ENCODE measurements at places on chromosomes 4 and X. TPM values are rescaled to one million over a fixed set of nuclear protein-coding genes. Genes with fewer than 3 reads are reported as not detected.

DNA sequence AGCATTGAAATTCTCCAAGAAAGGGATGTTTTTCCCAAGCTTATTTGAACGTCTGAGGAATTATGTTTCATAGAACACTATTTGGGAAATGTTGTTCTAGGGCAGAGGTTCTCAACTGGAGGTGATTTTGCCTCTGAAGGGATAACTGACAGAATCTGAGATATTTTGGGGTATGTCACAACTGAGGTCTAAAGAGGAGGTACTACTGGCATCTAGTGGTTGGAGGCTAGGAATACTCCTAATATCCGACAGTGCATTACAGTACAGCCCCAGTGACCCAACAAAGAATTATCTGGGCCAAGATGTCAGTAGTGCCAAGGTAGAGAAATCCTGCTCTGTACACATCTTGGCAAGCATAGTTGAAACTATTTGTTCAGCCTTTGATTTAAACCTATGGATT lies 6.4 kb downstream of the HSPA4L start:
- DNase-seq: peak; percentile 14

DNA sequence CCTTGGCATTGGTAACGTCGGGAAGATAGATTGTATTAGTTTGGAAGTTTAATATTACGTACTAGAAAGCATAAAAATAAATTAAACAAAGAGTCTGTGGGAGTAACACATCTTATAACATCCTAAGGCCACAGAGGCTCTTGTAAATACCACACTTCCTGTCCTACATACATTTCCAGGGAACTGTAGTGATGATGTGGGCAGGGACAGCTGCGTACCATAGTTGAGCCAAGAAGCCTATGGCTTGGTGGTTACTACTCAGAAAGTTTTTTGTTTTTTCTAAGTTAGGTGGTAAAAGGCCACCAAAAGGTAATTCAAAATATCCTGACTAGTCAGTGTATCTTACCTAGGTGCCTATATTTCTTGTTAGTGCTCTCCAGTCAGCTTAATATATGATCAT lies 4.6 kb upstream of the ANKRD50 start:
- DNase-seq: no peak

DNA sequence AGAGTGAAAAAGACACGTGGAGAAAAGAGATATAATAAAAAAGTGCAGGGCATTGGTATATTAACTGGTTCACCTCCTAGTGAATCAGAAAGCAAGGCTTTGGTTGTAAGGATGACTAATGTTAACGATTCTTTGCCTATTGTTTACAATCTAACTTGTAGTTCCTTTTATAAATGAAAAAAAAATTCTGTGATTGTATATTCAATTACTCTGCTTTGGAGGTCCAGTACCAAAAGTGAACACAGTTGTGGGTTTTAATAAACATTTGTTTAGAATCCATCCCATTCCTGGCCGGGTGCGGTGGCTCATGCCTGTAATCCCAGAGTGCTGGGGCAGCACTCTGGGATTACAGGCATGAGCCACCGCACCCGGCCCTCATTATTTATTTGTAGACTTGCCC lies 36.9 kb upstream of the PRSS12 start:
- no peak for DNase-seq

DNA sequence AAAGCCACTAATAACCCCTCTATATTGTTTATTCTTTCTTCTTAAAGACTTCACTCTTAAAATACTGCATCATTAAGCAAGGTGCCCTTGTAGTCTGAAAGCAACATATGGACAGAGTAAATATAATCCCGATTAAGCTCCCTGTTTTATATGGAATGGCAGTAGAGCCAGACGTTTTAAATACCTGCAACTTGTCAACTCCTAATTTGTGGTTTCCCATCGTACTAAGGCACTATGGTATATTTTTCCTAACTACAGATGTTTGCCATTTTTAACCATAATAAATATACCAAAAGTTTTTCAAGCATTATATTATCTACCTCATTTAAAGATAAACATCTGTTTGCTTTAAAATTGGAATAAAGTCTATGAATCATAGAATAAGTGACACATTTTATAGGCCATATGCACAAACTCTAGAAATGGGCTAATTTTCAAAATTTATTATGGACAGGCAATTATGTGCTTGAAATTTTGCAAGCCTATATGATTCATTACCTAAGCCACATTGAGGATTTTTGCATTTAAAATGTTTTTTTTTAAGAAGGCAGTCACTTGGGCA lies 194.6 kb downstream of the FRMPD4 start:
- DNase-seq: no peak

- DNase-seq: no peak
These were observed 669.6 kb upstream of the PCDH10 start for GRCh38 chr4:132479543-132479942.

DNA sequence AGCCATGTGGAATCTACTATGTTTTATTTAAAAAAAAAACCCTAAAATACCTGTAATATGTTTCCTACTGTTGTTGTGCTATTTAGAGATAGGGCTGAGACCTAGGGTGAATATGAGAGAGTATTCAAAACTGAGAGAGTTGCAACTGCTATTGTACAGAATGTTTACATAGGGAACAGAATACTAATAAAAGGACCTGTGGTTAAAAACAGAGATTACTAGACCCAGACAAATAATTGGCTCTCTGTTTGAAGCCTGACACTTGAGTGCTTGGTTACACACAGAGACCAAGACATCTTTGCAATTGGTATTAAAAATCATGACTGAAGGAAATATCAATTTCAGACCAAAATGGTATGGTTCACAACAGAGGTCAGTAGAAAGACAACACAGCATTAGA lies 278.9 kb upstream of the GIMD1 start:
- DNase-seq: no peak

DNA sequence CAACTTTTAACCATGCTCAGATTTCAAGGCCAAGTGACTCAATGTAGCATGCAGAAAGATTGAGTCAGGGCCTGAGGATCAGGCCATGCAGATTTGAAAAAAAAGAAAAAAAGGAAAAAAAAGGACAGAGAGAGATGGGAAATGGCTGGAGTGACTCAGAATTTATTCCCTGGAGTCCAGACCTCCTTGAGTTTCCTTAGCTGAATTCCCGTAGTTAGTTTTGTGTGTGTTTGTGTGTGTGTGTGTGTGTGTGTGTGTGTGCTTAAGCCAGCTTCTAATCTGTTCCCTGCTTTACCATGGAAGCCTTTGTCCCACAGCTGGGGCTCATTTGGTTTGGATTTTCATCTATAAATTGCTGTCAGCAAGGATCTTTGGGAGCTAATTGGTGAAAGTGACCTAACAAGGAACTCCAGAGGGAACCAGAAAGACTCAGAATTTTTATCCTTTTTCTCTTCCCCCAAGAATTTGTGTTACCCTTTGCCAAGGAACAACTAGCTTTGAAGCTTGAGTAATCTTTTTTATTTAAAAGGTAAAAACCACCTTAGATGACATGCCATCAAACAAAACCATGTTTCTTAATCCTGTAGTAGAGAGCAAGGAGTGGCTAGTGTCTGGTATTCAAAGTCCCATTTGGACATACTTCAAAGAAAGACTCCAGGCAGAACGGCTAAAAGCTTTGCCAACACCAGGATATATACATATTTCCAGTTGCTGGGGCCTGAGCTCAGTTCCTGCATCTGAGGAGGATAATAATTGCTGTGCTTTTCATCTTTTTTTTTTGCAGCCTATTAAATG lies 109.0 kb upstream of the DDIT4L start:
- DNase-seq: peak; percentile 55

- no peak for DNase-seq
These were observed 396.4 kb upstream of the TRAM1L1 start for GRCh38 chr4:117481742-117482141.

- no peak for DNase-seq
These were observed 836 bp downstream of the GPM6A start for GRCh38 chr4:175811228-175811627.

Gene YIPF7
- not detected for total RNA-seq

DNA sequence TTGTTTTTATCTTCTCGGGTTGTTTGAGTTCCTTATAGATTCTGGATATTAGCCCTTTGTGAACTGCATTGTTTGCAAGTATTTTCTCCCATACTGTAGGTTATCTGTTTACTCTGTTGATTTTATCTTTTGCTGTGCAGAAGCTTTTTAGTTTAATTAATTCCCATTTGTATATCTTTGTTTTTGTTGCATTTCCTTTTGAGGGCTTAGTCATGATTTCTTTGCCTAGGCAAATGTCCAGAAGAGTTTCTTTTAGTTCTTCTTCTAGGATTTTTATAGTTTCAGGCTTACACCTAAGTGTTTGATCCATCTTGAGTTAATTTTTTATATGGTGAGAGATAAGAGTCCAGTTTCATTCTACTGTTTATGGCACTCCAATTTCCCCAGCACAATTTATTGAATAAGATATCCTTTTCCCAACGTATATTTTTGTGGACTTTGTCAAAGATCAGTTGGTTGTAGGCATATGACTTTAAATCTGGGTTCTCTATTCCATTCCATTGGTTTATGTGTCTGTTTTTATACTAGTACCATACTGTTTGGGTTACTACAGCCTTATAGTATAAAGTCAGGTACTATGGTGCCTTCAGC lies 54.3 kb downstream of the EGF start:
- DNase-seq: no peak

DNA sequence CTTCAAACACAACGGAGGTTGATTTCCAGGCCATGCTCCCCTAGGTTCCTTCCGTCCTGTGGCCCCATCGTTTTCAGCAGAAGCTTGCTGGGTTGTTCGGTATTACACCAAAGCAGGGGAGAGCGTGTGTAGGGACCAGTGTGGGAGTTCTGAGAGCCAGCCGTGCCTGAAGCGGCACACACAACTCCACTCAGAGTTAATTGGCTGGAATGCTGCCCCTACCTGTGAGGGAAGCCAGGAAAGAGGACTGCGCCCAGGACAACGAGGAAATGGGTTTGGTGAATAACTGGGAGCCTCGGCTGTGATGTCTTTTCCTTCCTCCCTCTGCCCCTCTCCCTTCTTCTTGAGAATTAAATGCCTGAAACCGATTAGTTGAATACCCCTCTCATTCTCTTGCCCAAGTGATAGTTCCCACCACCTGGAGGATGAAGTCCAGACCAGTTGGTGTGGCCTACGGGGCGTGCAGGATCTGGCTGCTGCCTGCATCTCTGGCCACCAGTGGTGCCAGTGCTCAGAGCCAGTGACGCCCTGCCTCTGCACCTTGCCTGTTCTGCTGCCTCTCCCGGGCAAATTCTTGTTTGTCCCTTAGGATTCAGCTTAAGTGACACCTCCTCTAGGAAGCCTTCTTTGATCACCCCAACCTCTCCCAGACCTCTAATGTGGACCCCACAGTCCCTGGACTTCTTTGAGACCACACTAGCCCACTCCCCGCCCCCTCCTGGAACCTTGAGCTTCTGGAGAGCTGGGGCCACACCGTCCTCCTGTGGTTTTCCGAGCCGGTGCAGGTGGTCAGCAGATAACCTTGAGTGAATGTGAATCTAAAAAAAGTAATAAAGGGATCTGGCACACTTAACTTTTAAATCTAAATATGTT lies 33.6 kb downstream of the TBC1D14 start:
- peak; percentile 41 for DNase-seq

Gene EFHC2
- 3.2 TPM for total RNA-seq

DNA sequence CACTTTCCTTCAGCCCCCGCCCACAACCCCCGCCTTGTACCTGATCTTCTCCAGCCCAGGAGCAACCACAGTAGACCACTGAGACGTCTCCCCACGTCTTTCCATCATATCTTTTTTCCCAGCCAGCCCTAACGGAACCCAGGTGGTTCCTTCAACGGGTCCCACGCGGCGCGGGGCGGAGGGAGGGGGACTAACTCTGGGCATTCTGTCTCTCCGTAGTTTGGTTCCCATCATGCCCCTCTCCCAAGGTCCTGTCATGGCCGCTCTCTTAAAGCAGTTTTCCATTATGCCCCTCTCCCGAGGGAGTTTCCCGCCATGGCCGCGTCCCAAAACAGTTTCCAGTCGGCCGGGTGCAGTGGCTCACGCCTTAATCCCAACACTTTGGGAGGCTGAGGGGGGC lies 21.5 kb upstream of the TBL1X start:
- no peak for DNase-seq

GRCh38 chr4:77125961-77126360 lies 31.0 kb upstream of the CCNG2 start:
- no peak for DNase-seq

Gene SHISA3
- 0.09 TPM for total RNA-seq

- no peak for DNase-seq
These were observed 2.1 kb upstream of the MTNR1A start for GRCh38 chr4:186557486-186557885.

Gene HTRA3
- 2.3 TPM for total RNA-seq

Gene NSUN7
- 37.4 TPM for total RNA-seq

DNA sequence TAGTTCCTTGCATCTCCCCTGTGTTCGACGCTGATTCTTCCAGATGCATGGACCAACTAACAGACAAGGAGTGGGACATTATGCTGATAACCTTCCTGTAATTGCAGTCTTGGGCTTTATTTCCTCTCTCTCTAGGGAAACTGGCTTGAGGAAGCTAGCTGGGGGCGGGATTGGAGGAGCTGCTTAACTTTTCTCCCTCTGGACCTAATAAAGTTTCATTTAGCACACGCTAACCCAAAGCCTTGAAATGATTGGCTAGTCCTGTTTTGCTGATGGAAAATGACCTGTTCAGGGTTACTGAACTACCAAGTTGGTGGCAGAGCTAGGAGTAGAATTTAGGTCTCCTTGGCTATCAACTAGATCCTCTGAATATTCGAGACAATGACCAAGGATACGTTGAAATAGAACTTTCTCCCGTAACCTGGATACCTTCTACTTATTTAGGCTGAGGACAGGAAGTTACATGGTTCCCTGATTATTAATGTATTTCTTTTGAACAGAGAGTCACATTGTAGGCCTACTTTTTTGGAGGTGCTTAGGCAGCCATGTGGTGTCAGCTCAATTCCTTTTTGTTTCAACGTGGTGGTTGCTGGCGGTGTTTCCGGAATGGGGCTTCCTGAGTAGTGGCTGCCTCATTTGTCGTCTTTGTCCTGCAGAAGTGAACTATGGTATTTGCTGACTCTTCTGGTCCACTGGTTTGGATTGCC lies 2.0 kb downstream of the PGK1 start:
- no peak for DNase-seq

DNA sequence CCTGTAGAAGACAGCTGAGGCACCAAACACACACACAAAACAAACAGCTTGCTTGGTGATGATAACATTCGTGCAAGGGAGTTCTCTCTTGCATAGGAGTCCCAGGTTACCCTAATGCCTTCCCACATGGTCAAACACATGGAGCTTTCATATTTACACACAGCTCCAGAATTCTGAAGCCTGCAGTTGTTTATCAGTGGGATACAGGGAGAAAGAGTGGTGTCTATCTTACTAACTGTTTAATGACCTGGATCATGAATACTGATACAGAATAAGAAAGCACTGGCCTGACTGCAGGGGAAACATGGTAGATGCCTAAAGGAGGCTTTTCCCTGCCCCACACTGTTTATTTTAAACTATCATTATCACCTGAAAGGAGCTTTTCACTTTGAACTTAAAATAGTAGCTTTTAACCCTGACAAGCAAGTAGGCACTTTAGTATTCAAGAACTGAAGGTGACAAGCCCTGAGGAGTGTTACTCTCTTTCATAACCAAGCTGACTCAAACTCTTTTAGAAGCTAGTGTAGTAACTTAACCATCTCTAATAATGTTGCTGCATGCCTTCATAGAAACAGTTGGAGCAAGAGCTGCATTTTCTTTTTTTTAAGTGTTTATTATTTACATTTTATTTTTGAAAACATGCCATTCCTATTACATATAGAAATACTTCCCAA lies 15.6 kb downstream of the TET2 start:
- no peak for DNase-seq

GRCh38 chrX:2387614-2388239 lies 113.0 kb downstream of the DHRSX start:
- DNase-seq: no peak

Gene XKRX
- total RNA-seq: 1.4 TPM
